ENCODE measurements at places on chromosomes 4 and X.

DNA sequence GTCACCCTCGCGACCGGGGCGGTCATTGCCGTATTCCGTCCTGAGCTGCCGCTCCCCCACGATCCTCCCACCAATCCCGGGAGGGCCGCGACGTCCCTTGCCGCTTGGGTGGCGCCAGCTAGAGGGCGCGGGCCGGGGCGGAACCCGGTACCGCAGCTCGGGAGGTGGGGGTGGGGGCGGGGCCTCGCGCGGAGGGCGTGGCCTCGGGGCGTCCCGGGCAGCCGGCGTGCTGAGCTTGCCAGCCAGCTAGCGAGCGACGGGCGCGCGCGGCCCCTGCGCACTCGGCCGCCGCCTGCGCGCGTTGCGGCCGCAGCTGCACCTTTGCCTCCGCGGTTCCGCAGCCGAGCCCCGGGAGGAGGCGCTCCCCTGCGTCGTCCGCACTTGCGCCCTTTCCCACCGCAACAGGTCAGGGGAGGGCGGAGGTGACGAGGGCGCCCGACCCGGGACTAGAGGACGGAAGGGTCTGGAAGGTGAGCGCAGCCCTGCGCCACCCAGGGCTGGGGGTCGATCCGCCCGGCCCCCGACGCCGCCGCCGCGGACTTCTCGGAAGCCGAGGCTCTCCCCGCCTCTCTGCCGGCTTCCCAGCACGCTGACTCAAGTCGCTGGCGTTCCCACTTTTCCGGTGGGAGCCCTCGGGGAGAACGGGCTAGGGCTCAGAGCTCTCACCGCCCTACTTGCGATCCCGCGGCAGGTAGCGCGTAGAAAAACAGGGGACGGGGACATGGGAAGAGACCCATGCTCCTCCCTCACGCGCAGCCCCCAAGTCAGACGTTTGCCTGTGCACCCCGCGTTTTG is at the start of gene AFF1:
Gene AFF1 (plus strand): TSS at position 241 of the 795 bp plus-strand sequence. CDS start 13,523 bp downstream, outside the sequence.
- DNase-seq = peak; percentile 78

- DNase-seq = peak; percentile 24
These were observed 56.7 kb upstream of the COL25A1 start for GRCh38 chr4:109359040-109359646.

DNA sequence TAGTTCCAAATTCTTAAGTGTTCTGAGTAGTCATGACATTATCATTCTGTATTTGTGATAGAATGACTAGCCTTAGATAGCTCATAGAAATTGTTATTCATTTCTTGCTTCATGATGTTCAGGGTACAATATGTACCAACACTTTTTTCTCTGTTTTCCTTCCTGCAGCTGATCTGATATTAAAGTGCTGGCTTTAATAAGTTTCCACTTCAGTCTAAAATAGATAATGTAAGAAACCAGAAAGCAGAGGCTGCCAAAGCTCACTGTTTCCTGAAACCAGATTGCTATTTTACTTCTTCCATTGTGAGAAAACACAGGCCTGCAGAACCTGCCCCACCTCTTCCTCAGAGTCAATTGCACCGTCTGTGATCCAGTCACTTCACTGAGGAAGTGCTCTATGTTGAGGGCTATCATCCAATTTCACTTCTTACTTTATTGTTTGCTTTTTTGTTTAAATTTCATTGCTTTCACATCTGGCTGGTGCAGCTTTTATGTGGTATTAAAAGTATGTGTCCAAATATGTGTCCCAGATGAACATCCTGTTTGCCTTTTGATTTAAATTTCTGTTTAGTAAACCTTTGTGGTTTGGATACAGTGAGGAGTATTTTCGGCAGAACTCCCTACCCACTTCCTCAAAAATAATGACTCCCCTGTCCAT is 652.1 kb downstream of the ANKRD50 start:
- peak; percentile 98 for DNase-seq

DNA sequence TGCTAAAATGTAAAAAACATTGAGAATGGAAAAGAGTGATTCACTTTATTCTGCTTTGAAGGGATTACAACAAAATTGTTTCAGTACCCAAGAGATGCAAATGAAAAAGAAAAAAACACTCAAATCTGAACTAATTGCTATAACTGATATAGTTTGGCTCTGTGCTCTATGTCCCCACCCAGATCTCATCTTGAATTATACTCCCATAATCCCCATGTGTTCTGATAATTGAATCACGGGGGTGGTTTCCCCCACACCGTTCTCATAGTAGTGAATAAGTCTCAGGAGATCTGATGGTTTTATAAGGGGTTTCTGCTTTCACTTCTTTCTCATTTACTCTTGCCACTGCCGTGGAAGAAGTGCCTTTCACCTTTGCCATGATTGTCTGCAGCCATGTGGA is 213.6 kb upstream of the GALNTL6 start:
- DNase-seq = no peak

DNA sequence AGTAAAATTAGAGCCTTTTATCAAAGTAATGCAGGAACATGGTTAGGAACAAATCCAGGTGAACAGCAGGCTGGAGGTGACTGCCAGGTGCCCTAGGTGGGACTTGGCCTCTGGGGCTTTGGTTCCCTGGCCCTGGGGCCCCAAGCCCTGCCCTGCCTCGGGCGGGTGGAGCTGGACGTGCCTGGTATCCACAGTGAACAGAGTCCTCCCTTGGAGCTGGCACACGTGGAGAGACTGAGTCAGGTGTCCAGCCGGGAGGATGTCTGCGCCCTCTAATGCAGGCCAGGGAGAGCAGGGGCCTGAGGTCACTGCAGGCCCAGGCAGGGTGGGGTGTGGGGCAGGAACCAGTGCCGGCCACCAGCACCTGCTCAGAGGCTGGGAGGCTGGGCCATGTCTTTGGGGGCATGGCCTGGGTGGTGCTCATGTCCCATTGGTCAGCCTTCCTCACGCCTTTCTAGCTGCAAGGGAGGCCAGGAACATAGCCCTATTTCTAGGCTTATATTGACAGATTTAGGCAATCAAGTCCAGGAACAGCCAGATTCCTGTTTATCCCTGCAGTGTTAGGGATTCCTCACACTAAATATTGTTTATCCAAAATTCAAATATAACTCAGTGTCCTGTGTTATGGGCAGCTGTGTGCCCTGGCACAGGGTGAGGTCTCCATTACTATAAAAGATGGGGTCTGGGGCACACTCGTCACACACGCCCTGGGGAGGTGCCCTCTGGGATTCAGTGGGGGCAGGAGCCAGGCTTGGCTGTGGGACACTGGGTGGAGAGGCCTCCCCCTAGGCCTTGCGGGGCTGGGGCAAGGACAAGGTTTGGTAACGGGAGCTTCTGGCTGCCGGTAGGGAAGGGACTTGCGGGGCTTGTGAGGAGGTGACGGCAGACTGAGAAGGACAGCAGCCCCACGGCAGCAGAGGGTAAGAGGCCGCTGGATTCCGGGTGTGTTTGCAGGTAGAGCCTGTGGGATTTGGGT is 14.3 kb upstream of the NAT8L start:
- DNase-seq = no peak

DNA sequence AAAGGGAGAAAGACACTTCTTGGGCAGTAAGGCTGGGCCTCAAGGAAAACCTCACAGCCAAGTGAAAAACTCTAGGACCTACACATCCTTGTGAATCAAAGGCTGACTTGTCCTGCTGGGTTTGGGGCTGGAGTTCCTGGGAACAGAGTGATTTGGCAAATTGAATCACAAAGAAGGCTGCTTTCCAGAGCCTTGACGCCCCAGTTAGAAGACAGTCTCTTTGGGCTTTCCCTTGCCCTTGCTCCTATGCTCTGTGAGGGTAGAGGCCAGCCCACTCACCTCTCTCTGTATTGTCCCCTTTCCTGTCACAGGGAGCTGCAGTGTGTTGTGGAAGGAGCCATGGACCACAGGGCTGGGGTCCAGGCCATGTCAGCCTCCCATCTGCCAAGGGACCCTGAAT is 9.6 kb downstream of the AMER1 start:
- no peak for DNase-seq

GRCh38 chrX:29107231-29107630 is 520.0 kb downstream of the IL1RAPL1 start:
- no peak for DNase-seq

- DNase-seq = peak; percentile 63
These were observed 597.2 kb downstream of the INPP4B start for GRCh38 chr4:142248946-142249345.

DNA sequence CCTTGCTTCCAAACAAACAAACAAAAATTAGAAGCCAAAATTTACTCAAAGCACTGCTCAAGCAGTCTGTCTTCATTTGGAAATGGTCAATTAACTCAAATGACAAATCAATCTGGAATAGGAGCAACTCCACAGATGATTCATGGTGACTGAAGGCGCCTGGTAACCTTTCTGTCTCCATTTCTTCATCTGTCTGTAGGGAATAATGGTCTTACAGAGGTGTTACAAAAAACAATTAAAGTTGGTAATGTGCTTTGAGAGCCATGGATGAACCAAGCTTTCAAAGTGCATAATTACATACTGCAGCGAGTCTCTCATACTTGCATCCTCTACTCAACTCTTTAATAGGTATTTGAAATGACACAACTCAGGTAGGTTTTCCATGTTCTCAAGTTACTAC is 38.3 kb upstream of the STAG2 start:
- no peak for DNase-seq

DNA sequence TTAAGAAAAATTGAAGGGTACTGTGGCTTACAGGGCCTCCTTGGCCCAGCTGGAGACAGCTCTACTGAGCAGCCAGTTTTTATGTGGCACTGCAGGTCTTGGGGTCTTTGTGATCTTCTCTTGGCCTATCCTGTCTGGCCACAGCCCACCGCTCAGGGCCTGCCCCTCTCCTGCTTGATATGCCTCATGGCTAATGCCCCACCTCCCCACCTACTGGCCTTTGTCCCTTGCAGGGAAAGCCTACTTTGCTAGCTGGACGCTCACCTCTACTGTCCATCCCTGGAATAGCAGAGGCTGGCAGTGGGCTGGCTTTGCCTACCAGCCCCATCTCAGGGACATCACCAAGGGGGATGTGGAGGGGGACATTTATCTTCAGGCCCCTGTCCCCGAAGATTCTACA is 134.1 kb downstream of the PJA1 start:
- DNase-seq = no peak

- peak; percentile 54 for DNase-seq
These were observed 48.1 kb upstream of the ENPP6 start for GRCh38 chr4:184265546-184266351.

DNA sequence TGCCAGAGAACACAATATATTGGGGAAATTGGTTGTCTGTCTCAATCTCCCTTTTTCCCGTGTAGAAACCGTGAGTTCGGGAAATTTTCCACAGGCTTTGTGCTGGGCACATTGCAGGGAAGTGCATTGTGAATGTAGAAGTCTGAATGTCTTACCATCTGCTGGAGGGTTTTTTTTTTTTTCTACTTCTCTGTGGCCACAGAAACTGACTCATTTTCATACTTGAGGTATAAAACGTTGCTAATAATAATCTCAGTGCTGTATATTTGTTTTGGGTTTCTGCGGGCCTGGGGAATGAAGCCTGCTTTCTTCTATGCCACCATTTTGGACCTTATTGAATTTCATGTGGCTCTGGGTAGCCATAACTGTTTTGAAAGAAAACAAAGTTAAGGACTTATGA is 1001.2 kb downstream of the STIM2 start:
- peak; percentile 71 for DNase-seq

DNA sequence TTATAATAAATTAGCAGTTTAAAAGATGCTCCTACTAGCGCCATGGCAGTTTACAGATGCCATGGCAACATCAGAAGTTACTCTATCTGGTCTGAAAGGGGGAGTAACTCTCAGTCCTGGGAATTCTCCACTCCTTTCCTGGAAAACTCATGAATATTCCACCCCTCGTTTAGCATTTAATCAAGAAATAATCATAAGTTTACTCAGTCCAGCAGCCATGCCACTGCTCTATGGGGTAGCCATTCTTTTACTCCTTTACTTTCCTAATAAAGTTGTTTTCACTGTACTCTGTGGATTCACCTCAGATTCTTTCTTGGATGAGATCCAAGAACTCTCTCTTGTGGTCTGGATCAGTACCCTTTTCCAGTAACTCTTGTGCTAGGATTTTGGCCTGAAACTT is 52.3 kb downstream of the GUCY1B1 start:
- DNase-seq = no peak

- DNase-seq = no peak
These were observed 13.3 kb upstream of the DYNLT3 start for GRCh38 chrX:37860721-37861120.
